ENCODE measurements at places on chromosomes 2 and 18. TPM values are rescaled to one million over a fixed set of nuclear protein-coding genes. Genes with fewer than 3 reads are reported as not detected.

NTSR2 gene
- not detected for total RNA-seq

DCDC2C gene
- not detected for total RNA-seq

GNLY gene
- not detected for total RNA-seq

ERBB4 gene
- not detected for total RNA-seq

POTEI gene
- under 0.01 TPM for total RNA-seq

POTEF gene
- total RNA-seq, result not detected

CD8B gene
- total RNA-seq, result not detected

DSG4 gene
- not detected for total RNA-seq

VWC2L gene
- not detected for total RNA-seq

SCTR gene
- total RNA-seq, result not detected

TPO gene
- not detected for total RNA-seq

RSAD2 gene
- total RNA-seq, result 0.55 TPM

UPP2 gene
- total RNA-seq, result not detected

HOXD12 gene
- total RNA-seq, result not detected

ALKAL2 gene
- not detected for total RNA-seq

IL36RN gene
- total RNA-seq, result 0.09 TPM

HNMT gene
- 84.5 TPM for total RNA-seq

TMEM200C gene
- 0.14 TPM for total RNA-seq

OTX1 gene
- 0.14 TPM for total RNA-seq

GCA gene
- total RNA-seq, result 3.7 TPM

GATA6 gene
- 28.6 TPM for total RNA-seq

EIF2AK3 gene
- total RNA-seq, result 35.8 TPM

OXER1 gene
- under 0.01 TPM for total RNA-seq

ELOA2 gene
- total RNA-seq, result not detected

RGPD4 gene
- total RNA-seq, result not detected

SUPT7L gene
- total RNA-seq, result 13.9 TPM

DBI gene
- 150 TPM for total RNA-seq

HNRNPA3 gene
- 18.8 TPM for total RNA-seq

MAL gene
- total RNA-seq, result not detected

MMADHC gene
- 201 TPM for total RNA-seq

DGUOK gene
- 54.0 TPM for total RNA-seq

All from smooth muscle cell of bladder (primary cell).